IPS DF 19.7 (cell line): ENCODE measurements at places on chromosomes 16 and 17.
A peak's percentile ranks its signal among the peaks of the same experiment; 100 is the strongest.

- peak; percentile 72 for DNase-seq
Measured at GRCh38 chr17:77429969-77430752, 289.4 kb downstream of the SEC14L1 start.

- DNase-seq: no peak
Measured at GRCh38 chr16:1078579-1079021, 6.1 kb downstream of the SSTR5 start.

- no peak for DNase-seq
Measured at GRCh38 chr16:15855704-15856003, 1.2 kb downstream of the MYH11 start.

- no peak for DNase-seq
Measured at GRCh38 chr17:61265397-61265796, 134.2 kb upstream of the TBX2 start.

- DNase-seq: no peak
Measured at GRCh38 chr17:7004398-7005253, 7.8 kb upstream of the RNASEK start.

GRCh38 chr17:28041844-28042656, 427 bp upstream of the NLK start:
- DNase-seq: no peak

DNA sequence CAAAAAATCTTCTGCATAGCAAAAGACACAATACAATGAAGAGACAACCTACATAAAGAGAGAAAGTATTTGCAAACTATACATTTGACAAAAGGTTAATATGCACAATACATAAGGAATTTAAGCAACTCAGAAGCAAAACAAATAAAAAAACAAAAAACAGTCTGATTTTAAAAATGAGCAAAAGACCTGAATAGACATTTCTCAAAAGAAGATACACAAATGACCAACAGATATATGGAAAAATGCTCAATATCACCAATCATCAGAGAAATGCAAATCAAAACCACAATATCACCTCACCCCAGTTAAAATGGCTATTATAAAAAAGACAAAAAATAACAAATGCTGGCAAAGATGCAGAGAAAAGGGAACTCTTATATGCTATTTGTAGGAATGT, 32.7 kb downstream of the HSF5 start:
- DNase-seq: no peak

- DNase-seq: no peak
Measured at GRCh38 chr17:81612172-81612970, 24.5 kb downstream of the NPLOC4 start.

DNA sequence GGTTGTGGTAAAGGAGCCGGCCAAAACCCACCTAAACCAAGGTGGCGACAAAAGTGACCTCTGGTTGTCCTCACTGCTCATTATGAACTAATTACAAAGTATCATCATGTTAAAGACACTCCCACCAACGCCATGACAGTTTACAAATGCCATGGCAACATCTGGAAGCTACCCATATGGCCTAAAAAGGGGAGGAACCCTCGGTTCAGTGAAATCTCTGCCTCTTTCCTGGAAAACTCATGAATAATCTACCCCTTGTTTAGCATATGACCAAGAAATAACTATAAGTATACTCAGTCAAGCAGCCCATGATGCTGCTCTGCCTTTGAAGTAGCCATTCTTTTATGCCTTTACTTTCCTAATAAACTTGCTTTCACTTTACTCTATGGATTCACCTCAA, 72.2 kb downstream of the CYLD start:
- no peak for DNase-seq

GRCh38 chr16:1485847-1486496, 2.8 kb downstream of the PTX4 start:
- no peak for DNase-seq

GRCh38 chr16:56748826-56749225, 18.9 kb downstream of the NUP93 start:
- no peak for DNase-seq

DNA sequence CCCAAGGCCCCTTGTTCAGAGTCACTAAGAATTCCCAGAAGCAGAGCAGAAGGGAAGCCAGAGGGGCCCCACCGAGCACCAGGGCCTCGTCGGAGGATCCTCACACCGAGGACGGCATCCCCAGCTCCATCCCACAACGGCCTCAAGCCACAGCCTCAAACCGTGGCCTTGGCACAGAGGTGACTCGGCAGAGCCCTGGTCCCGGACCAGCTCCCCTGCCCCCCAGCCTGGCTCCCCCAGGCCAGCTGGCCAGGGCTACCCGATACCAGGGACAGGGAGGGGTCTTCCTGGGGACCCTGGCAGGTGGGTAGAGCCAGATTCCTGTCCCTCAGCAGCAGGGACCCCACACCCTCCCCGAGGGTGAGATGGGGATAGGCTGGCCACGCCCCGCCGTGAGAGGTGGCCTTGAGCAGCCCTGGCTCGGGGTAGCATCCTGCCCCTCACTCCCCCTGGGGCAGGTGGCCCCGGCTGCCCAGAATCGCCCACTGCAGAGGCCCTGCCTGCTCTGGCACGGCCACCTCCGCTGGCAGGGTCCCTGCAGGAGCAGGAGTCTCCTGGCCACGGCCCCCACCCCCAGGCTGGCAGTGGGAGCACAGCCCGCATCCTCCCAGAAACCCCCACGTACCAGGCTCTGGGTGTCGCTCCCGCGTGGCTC, 5.6 kb upstream of the PVALEF start:
- no peak for DNase-seq

DNA sequence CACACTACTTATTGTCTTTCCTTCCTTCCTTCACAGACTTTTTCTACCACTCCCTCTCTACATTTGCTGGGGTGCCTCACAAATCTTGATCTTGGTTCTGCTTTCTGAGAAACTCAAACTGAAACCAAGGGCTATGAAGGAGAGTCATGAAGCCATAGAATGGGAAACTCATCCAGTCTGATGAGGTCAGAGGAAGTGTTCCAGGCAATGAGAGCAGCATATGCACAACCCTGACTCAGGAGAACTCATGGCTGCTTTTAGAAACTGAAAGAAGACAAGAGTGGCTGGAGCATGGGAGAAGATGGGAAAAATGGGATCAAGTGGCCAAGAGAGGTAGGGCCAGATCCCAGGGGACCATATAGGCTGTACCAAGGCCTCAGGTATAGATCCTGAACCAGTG, 130.0 kb upstream of the TOX3 start:
- no peak for DNase-seq

GRCh38 chr17:74961657-74962350, 10.8 kb downstream of the HID1 start:
- peak; percentile 57 for DNase-seq

DNA sequence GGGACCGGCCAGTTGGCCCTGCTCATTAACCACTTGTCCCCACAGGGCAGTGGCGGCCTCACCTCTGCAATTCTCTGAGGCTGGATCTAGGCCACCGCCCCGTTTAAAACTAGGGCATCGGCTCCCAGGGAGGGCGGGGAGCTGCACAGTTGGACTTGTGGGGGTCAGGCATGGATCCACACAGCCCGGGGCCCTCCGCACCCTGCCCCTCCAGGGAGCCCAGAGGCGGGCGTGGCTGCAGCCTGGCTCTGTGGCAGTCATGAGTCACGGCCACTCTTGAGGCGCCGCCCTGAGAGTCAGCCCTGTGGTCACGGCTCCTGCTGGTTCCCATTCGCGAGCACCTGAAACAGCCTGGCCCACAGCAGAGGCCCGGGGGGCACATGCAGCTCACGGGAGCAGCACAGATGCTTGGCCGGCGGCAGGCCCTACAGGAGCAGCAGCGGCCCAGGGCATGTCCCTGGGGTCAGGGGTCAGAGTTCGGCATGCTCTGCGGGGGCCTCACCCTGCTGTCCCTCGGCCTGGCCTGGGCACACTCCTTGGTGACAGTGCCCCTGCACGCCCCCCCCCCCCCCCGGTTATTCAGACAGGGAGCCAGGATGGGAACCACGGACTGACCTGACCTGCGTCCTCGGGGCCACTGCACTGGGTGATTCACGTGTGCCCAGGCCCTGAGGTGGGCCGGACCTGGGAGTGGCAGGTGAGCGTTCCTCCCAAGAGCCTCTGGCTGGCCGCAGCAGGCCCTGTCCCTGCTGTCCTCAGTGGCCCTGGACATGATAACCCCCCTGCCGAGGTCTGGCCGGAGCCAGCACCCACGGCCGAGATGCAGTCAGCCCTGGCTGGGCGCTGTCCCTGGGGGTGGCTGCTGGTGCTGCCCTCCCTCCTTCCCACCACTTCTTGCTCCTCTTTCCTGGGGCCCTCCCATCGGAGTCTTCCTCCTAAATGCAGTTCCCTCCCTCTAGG, 8.2 kb downstream of the CAPN15 start:
- DNase-seq: no peak

- no peak for DNase-seq
Measured at GRCh38 chr17:3507071-3507470, 31.3 kb downstream of the ASPA start.

DNA sequence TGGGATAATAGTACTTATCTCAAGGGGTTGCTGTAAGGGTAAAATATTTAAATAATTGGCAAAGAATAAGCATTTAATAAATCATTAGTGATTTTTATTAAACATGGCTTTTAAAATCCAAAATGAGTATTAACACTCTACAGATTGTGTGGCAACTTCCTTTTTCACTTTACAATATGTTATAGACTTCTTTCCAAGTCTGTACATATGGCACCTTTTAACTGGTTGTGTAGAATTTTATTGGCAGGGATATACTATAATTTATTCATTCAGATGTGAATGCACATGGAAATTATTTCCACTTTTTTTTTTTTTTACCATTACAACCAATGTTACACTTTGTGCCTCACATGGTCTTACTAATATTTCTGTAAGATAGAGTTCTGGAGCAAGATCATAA, 15.7 kb upstream of the NLRP1 start:
- DNase-seq: no peak

DNA sequence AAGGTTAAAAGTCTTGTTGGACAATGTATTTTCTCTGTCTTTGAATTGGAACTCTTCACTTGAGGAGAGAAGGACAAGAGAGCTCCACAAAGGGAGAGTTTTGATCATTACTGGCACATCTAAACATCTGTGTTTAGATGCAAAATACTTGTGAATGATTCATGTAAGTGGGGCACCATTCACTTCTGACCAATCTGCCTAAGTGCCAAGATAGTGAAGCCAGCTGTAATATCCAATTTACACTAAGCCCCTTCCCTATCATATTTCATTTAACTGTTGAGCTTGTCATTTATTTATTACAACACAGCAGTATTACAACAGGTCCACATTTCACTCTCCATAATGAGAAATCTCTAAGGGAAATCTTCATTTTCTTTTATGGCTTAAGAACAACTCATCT, 832.3 kb upstream of the GOT2 start:
- DNase-seq: no peak

DNA sequence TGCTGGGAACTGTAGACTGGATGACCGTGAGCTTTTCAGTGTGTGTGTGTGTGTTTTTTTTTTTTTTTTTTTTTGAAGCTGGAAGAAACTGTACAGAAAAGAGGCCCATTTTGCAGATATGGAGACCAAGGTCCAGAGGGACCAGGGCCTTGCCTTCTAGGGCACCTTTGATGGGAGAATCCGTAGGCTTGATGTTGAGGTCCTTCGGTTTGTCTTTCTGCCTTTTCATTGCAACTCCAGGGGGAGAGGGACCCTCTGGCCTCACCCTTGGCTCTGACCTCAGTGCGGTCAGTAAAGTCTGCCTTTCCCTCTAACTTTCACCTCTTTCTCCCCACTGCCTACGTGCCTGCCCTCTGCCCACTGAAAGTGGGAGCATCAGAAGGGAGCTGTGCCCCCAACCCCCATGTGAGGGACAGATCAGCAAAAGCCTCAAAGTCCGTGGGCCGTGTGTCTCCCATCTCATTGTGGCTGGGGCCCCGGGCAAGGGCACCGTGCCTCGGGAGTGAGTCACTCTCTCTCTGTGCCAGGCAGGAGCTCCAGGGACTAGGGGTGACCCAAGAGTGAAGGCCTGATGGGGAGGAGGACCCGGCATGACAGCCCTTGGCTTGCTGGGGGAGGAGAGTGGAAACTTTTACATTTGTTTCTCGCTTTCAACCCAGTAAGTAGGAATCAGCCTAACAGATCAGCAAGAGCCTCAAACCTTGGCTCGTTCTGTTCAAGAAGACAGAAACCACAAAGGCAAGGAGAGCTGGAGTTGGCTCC, 123.6 kb downstream of the CMIP start:
- no peak for DNase-seq

DNA sequence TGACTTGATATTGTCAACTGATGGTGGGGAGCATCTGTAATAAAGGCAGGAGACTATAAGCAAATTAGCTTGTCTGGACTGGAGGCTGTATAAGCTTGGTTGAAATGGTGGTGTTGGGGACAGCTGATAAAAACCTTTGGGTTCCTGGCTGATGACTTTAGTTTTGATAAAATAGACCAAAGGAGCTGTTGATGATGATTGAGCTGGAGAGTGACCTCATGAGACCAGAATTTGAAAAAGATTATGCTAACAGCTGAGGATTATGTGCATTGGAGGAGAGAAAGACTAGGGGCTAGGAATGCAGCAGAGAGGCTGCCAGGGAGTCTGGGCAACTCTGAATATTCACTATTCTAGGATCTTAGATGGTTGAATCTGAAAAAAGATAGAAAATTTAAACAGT, 8.7 kb upstream of the CDC27 start:
- DNase-seq: no peak

DNA sequence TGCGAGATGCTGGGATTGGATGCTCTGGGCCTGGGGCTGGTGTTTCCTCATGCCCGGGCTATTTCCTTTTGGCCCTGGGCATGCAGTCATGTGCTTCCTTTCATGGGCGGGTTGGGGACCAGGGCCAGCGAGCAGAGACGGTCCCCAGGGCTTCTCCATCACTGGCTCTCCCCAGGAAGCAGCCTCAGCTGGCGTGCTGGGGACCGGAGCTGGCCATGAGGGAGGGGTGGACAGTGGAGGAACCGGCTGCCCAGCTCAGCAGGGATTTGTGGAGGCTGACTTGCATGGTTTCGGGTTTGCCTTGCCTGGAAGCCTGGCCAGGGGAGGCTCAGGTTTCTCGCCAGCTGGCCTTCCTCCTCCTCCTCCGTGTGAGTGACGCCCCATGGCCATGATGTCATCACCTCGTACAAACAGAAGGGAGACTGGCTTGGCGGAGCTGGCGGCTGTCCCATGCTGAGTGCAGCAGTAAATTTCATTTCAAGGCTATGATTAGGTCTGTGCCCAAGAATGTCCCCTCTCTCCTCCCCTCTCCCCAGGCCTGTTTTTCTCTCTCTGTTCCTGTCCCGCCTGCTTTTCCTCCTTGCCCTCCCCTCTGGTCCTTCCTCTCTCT, 8.9 kb upstream of the TIMP2 start:
- no peak for DNase-seq

DNA sequence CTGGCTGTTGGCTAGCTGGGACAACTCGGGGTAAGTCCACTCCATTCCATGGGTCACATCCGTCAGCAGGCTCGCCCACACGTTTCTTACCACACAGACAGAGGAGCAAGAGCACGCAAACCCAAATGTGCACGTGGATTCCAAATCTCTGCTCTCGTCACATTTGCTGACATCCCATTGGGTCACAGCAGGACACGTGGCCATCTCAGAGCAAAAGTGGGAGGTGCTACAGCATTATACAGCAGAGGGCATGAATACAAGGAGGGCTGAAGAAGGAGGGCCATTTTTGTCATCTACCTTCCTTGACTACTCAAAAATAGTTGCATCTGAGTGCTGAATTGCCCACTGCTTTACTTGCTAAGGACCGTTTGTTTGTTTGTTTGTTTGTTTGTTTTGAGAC, 84.7 kb downstream of the RBBP6 start:
- no peak for DNase-seq
